Upper lobe of left lung (tissue), 6 donors: ENCODE measurements at places on chromosomes 1 and 21. TPM values are rescaled to one million over a fixed set of nuclear protein-coding genes. Genes with fewer than 3 reads are reported as not detected.
A peak's percentile ranks its signal among the peaks of the same experiment; 100 is the strongest.

DNA sequence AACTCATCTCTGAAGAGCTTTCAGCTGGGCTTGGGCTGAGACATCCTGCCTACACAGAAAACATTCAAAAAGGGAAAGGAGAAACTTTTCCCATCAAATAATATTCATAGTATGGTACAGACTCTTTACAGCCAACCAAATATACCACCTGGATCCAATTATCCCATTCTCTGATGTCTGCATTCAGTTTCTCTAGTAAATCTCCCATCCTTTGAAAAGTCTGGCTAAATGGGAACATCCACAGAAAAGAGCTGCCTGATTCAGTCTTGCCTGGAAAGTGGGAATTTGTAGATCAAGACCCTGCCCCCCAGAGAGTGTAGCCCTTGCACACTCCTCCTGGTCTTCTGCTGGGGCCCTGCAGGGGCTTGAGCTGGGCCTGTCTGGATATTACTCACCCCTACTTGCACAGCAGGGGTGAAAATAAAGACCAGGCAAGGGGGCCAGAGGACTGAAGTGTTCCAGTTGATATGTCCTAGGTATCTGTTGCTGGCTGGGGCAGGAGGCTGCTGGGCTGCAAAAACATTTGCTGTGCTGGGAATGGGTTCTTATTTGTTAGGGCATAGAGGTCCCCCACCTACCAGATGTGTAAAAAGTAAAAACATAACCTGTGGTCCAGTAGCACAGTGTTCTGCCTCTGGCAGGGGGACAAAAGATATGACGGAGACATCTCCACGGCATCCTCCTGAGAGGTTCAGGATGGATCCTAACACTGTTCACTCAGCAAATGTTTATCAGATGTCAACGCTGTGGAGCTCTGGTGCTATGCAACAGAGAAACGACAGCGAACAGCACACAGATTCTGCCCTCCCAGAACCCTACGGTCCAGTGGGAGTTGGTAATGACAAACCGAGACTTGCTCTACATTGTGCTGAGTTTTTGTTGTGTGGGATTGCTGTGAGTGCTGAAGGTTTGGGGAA, 140.3 kb downstream of the PLXNA2 start:
- DNase-seq = no peak
- peaks cover 26% of the 10 kb centered on the region for H3K36me3 ChIP-seq
- H3K4me1 ChIP-seq = no peaks in the 10 kb centered on the region

DNA sequence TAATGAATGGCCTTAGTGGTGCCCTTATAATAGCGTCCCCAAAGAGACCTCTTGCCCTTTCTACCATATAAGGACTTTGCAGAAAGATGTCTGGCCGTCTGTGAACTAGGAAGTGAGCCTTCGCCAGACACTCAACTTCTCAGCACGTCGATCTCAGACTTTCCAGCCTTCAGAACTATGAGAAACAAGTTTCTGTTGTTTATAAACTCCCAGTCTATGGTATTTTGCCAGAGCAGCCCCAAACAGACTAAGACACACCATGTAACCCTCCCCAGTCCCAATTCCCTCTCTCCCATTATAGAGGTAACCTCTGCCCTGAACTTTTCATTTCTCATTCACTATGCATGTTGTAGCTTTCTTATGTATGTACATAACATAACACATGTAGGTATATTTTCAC, 55.7 kb downstream of the NID1 start:
- no peaks in the 10 kb centered on the region for H3K36me3 ChIP-seq
- H3K4me1 ChIP-seq = no peaks in the 10 kb centered on the region
- no peaks in the 10 kb centered on the region for H3K27me3 ChIP-seq
- no peak for DNase-seq

DNA sequence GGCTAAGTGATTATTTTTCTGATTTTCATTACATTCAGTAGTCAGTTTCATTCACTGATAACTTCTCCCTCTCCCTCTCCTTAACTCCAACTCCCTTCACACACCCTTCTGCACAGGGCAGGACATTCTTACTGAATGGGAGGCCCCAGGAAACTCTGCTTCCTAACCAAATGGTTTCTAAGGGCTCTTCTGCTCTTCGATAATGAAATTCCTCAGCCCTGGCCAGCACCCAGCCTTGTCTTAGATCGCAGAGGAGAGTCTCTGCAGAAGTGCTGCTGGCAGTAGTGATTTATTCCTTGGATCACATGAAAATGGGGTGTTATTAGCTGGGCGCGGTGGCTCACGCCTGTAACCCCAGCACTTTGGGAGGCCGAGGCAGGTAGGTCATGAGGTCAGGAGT, 16.4 kb downstream of the PLEKHM2 start:
- no peak overlapping the region for H3K27ac ChIP-seq
- no peak overlapping the region for H3K4me3 ChIP-seq
- no peaks in the 10 kb centered on the region for H3K27me3 ChIP-seq
- peaks cover 54% of the 10 kb centered on the region for H3K4me1 ChIP-seq

ACTL8 gene
- not detected for total RNA-seq

DNA sequence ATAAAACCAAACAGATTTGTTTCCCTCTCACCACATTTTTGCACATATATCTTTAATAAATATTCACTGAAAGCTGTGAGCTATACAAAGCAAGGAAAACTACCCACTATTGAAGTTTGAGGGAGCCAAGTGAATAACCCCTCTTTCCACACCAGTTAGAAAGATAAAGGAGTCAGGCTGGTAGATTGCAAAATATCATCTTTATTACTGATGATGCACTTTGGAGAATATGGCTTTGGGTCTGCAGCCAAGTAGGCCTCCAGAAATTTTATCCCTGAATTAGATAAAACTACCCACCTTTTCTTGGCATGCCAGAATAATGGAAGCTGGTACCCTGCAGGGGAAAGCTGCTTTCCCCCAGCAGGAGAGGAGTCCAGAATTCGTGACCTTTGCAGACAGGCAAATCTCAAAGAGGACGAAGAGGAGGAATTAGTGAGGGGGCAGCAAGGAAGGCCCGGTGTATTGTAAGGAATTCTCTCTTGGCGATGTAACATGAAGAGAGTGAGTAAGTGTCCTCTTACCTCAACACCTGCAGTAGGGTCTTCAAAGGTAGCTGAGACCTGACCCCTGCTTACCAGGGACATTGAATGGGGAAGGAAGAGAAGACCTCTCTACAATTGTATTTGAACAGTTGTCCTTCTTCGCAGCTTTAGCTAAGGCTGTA, 84.7 kb downstream of the LRRC8D start:
- no peak overlapping the region for H3K4me3 ChIP-seq
- no peaks in the 10 kb centered on the region for H3K27me3 ChIP-seq
- peaks cover 22% of the 10 kb centered on the region for H3K4me1 ChIP-seq
- H3K36me3 ChIP-seq = no peaks in the 10 kb centered on the region

FCRL2 gene
- 3.1 TPM for total RNA-seq

DNA sequence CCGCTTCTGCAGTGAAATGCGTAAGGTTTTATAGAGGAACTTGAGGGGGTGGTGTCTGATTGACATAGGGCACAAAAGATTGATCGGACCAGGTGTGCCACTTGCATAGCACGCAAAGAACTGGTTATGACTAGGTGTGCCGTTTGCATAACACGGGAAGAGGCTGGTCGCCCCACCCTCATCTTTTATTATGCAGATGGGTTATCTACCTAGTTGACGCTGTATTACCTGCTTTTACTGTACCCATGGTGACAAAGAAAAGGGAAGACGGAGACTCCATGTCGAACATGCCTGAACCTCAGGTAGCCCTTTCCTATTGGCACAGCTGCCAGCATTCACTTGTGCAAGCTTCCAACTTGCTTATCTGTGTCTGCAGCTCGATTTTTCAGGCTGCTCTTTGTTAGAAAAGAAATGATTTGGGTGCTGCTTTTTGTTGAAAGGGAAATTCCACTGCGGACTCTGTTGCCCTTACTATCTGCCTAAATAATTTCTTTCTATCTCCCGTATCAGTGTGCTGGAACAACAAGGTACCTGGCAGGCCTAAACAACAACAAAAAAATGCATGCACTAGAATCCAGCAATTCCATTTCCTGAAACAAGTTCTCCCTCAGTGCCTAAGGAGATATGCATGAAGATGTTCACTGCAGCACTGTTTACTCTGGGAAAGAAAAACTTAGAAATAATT, 194.4 kb upstream of the KAZN start:
- no peak overlapping the region for H3K4me3 ChIP-seq
- no peak overlapping the region for H3K27ac ChIP-seq
- H3K27me3 ChIP-seq = no peaks in the 10 kb centered on the region
- no peaks in the 10 kb centered on the region for H3K4me1 ChIP-seq

- H3K27ac ChIP-seq = no peak overlapping the region
- no peaks in the 10 kb centered on the region for H3K27me3 ChIP-seq
Measured at GRCh38 chr1:108686614-108687313, 5.3 kb upstream of the PRPF38B start.

NOS1AP gene
- 16.4 TPM for total RNA-seq

DNA sequence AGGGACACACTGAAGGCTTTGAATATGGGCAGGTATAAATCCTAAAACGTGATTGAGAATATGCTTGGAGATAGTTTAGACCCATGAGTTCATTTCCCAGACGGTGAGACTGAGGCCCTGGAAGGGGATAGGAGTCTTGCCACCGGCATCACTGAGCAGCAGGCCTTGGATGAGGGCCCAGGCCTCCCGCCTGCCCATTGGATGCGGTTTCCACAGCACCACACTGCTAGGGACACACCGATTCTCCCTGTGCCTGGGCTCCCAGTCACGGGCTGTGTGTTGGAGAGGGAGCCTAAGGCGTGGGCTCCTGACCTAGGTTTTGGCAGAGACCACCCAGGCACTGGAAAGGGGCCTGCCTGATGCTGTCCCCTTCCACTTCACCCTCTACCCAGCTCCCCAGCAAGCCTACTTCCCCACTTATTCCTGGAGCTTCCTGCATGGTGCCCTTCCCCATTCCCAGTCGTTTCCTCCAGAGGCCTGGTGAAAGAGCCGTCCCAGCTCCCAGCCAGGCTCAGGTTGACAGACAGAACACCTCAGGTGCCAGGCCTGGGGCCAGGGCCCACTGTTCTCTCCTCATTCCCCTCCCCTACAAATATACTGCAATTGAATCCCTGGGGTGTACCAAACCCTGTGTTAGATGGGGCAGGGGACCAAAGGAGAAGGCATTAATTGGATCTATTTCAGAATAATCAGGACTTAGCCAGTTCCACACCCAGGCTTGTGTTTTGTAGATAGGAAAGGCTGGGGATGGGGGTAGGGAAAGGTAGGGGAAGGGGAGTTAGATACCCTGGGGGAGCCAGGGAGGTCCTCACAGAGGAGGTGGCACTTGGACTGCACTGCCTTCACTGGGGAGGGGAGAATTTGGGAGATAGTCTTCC, 3.4 kb downstream of the FOXO6 start:
- H3K4me1 ChIP-seq = peaks cover 30% of the 10 kb centered on the region
- H3K27me3 ChIP-seq = peaks cover 26% of the 10 kb centered on the region
- no peak for DNase-seq
- no peaks in the 10 kb centered on the region for H3K36me3 ChIP-seq
- no peak overlapping the region for H3K27ac ChIP-seq
- H3K4me3 ChIP-seq = no peak overlapping the region

- no peak overlapping the region for H3K27ac ChIP-seq
- DNase-seq = no peak
- no peaks in the 10 kb centered on the region for H3K4me1 ChIP-seq
- no peaks in the 10 kb centered on the region for H3K36me3 ChIP-seq
Measured at GRCh38 chr1:169457443-169457842, 28.3 kb downstream of the SLC19A2 start.

GRCh38 chr1:217495249-217495648, 135.6 kb downstream of the GPATCH2 start:
- no peak overlapping the region for H3K4me3 ChIP-seq
- no peaks in the 10 kb centered on the region for H3K4me1 ChIP-seq
- no peak overlapping the region for H3K27ac ChIP-seq
- no peak for DNase-seq
- no peaks in the 10 kb centered on the region for H3K36me3 ChIP-seq

DNA sequence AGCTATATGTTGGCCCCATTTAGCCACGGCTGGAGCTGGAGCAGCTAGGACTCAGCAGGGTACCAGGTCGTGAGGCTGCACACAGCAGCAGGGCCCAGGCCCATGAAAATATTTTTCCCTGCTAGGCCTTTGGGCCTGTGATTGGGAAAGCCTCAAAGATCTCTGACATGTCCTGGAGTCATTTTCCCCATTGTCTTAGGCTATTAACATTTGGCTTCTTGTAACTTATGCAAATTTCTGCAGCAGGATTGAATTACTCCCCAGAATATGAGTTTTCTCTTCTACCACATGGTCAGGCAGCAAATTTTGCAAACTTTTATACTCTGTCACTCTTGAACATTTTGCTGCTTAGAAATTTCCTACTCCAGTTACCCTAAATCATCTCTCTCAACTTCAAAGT, 11.2 kb downstream of the CFHR2 start:
- H3K27ac ChIP-seq = no peak overlapping the region
- no peak for DNase-seq
- no peaks in the 10 kb centered on the region for H3K27me3 ChIP-seq

- H3K4me3 ChIP-seq = peak within 1 kb of the TSS; percentile 73
- H3K4me1 ChIP-seq = peaks cover 48% of the 10 kb centered on the region
- H3K27ac ChIP-seq = peak within 1 kb of the TSS; percentile 99
- no peaks in the 10 kb centered on the region for H3K27me3 ChIP-seq
Measured at GRCh38 chr1:2228157-2228594, at the start of gene SKI. Gene SKI, plus strand, starts transcription at chr1:2228319. Its CDS starts 448 bp downstream, at chr1:2228767.

POTED gene
- not detected for total RNA-seq

GRCh38 chr1:154170547-154171222, 15.8 kb upstream of the NUP210L start:
- DNase-seq = no peak
- H3K36me3 ChIP-seq = peaks cover 95% of the 10 kb centered on the region
- no peak overlapping the region for H3K4me3 ChIP-seq
- peaks cover 5% of the 10 kb centered on the region for H3K4me1 ChIP-seq
- H3K27me3 ChIP-seq = no peaks in the 10 kb centered on the region
- peak overlapping the region; percentile 4 for H3K27ac ChIP-seq

TMEM81 gene
- total RNA-seq = 7.2 TPM

MANEAL gene
- 3.1 TPM for total RNA-seq

DNA sequence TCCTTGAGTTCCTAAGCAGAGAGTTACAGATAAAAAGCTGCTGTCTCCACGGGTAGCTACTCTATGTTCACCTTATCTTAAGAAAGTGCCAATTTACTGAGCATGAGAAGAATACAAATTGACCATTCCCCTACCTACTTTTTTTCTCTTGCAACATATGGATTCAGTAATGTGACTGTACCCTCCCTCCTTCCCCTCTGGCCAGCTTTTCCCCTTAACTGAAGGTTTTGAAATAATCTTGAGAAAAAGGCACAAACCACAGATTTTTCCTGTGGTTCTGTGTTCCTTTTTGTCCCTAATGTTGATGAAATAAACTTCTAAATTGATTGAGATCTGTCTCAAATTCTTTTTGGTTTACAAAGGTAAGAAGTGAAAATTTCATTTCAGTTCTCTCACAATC, 2.6 kb upstream of the CD2 start:
- H3K4me3 ChIP-seq = no peak overlapping the region
- H3K27ac ChIP-seq = no peak overlapping the region
- H3K4me1 ChIP-seq = no peaks in the 10 kb centered on the region
- H3K36me3 ChIP-seq = no peaks in the 10 kb centered on the region
- no peak for DNase-seq

- no peaks in the 10 kb centered on the region for H3K36me3 ChIP-seq
- no peak overlapping the region for H3K4me3 ChIP-seq
- H3K27me3 ChIP-seq = no peaks in the 10 kb centered on the region
- H3K27ac ChIP-seq = no peak overlapping the region
- no peaks in the 10 kb centered on the region for H3K4me1 ChIP-seq
- no peak for DNase-seq
Measured at GRCh38 chr1:209873067-209873799, 45.5 kb downstream of the UTP25 start.

- H3K27me3 ChIP-seq = no peaks in the 10 kb centered on the region
- no peaks in the 10 kb centered on the region for H3K4me1 ChIP-seq
- no peak overlapping the region for H3K27ac ChIP-seq
Measured at GRCh38 chr1:223413216-223413615, 20.0 kb downstream of the CCDC185 start.
